ENCODE measurements at places on chromosomes 1 and 21.

- no peak for DNase-seq
Observed at GRCh38 chr1:47211796-47212269, 20.2 kb downstream of the TAL1 start.

DNA sequence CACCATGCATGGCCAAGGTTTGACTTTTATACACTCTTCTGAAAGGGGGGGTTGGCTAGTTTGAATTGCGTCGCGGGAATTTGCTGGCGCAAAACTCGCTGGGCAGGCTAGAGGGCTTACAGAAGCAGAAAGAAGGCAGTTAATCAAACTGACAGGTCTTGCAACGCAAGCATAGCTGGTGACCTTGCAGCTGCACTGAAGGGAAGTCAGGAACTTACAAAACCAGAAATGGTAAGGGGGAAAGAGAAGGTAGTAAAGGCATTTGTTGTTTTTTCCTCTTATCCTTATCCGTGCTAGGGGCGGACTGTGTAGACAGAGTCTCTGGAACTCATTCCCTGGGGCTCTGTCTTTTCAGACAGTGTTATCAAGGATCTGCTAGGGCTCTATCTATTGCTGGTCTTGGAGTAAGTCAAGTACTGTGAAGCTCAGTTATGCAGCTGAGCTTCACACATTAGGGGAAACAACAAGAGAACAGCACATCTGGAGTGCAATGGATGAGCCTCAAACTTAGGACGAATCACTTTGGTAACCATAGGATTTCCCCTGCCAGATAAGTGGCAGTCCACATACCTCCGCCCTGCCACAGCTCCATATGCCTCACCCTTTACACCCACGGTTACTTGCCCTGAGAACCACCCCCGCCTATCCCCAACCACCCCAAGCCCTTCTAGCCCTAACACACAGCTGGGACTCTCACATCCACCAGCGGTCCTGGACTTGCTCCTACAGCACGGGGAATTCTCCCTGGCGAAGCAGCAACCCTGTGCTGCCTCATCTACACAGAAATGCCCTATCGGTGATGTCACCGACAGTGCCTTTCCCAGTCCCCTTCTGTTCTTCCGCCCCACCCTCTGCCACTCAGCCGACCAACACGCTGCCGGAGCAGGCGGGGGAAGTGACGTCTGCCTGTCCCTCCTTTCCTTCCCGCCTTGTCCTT, 251.4 kb downstream of the FAM72C start:
- DNase-seq: no peak

DNA sequence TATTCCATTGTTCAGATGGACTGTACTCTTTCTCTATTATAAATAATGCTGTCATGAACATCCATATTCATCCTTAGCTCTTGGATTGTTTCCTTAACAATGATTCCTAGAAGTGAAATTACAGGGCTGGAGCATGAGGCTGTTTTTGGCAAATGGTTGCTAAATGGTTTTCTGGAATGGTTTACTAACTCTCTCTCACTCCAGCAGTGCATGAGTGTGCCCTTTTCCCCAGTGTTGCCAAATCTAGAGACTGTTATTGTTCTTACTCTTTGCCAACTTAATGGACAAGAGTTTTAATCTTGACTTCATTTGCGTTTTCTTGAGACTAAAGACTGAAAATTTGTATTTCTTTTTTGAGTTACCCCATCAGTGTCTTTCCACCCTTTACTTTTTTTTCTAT, 113.0 kb downstream of the PAPPA2 start:
- DNase-seq: no peak

GRCh38 chr1:160078512-160079195, 2.7 kb upstream of the KCNJ9 start:
- no peak for DNase-seq

DNA sequence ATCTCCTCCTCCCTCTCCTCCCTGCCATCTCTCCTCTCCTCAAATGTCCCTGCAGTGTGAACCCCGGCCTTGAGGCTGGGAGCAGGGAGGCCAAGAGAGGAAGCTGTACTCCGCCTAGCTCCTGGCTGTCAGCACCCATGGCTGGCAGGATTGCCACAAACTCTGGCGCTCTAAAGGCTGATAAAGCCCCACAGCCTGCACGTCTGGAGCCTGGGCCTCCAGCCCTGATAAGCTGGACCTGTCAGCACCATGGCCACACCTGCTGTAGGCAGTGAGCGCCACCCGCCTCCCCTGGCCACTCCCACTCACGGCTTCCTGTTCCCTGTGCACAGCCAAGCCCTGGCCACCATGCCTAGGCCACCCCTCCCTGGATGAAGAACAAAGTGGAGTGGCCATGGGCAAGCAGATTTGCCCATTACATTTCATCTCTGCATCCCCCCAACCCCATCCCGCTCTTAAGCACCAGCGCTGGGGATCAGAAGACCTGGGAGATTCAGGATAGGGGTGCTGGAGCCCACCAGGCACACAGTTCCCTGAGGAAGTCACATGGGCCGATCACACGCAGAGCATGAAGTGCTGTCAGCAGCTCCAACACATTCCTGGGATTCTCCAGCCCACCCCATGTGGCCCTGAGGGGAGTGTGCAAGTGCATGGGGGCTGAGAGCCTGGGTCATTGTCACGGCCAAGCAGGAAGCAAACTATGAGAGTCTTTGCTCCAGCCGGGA, 24.2 kb upstream of the NPPB start:
- no peak for DNase-seq

DNA sequence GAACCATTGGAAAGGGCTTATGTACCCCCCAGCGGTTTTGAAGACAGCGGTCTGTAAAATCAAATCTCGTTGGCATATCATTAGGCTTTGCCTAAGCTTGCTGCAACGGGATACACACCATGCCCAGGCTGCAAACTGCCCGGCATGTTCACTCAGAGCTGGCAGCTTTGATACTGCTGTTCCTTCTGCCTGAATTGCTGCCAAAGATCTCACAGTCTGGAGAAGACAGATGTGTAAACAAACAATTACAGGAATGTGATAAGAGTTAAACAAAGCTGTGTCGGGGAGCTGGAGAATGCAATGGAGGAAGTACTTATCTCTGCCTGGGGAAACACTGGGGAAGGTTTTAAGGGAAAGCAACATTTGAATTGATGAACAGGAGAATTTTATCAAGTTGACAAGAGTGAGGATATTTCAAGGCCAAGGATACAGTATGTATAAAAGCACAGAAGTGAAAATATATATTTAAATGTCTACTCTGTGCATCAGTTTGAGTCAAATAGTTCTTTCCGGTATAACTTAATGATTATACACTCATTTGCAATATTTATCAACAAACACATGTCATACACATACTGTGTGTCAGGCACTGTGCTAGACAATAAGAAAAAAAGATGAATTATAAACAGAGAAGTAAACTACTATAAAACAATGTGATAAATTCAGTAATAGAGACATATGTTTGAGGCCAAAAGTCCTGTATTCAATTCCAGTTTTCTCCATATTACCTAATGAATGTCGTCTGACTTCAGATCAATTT, 29.9 kb downstream of the CHML start:
- DNase-seq: no peak

DNA sequence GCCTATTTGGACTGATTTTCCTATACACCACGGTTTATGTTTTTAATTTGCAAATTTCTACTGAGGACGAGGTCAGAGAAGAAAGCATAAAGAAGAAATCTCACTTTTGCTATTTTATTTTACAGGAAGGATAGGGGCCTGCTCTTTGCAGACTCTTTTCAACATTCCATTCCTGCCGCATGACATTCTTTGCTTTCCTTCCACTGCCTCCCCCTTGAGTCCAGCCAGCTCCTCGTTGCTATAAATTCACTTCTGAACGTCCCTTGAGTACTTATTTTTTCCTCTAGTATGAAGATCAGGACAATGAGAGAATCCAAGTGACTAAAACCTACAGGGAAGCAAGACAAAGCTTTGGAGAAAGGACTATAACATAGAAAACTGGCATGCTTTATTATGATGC, 53.4 kb upstream of the PTGFR start:
- no peak for DNase-seq

DNA sequence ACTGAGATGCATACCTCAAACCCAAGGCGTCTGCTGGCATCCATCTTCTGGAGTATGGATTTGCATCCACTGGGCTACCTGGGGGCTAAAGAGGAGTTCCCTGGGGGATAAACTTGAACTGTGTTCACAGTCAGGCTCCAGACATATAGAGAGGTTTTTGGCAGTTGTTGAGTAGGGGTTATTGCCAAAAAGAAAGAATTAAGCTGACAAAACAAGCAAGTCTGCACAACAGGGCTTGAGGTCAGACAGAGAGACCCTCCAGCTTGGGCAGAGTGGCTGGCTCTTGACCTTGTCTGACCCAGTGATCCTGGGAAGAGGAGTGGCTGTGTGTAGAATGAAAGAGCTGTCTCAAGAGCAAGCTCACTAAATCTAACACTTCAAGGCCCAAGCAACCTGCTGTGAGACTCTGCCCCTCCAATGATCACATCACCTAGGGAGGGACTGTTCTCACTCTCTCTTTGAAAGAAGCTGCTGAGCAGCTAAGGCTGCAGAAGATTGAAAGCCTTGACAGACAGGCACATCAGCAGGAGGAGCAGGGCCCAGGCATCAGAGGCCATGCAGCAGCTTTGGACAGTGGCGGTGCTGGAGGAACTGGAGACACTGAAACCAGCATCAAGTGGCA, 61.5 kb downstream of the SYT2 start:
- DNase-seq: no peak

- no peak for DNase-seq
Observed at GRCh38 chr1:22854688-22855565, 117.7 kb downstream of the LACTBL1 start.

GRCh38 chr21:16751695-16752474, 761.0 kb upstream of the CXADR start:
- DNase-seq: no peak

- no peak for DNase-seq
Observed at GRCh38 chr1:3948344-3948743, 48.3 kb upstream of the C1orf174 start.

DNA sequence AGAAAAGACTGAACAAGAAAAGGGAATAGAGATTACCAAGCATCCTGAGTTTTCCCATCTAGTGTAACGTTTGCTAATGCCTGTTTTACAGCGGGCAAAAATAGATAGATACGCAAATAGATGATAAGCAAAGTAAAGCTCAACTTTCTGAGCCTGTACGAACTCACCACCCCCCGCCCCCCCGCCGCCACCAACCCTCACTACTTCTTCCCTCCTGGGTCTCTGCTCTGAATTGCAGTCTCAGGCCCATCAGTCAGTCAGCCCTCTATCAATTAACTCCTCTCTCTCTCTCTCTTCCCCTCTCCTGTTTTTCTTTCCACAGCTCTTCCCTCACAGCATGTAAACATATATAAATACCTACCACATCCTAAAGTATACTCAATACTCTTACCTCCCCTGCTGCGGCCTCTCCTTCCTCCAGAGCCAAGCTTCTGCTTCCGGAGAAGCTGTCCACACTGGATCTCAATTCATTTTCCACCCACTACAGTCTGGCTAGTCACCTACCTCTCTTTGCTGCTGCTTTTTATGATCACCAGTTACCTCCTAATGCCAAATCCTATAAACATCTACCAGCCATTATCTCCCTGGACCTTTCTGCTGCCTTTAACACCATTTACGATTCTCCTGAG, 64.6 kb downstream of the CAPN2 start:
- no peak for DNase-seq

All from stimulated activated CD4-positive, alpha-beta T cell treated with anti-CD3 and anti-CD28 coated beads, TNF-alpha, amount 100 ng/mL, for 1 hour (primary cell).